ENCODE measurements at places on chromosomes 2 and 18.

DNA sequence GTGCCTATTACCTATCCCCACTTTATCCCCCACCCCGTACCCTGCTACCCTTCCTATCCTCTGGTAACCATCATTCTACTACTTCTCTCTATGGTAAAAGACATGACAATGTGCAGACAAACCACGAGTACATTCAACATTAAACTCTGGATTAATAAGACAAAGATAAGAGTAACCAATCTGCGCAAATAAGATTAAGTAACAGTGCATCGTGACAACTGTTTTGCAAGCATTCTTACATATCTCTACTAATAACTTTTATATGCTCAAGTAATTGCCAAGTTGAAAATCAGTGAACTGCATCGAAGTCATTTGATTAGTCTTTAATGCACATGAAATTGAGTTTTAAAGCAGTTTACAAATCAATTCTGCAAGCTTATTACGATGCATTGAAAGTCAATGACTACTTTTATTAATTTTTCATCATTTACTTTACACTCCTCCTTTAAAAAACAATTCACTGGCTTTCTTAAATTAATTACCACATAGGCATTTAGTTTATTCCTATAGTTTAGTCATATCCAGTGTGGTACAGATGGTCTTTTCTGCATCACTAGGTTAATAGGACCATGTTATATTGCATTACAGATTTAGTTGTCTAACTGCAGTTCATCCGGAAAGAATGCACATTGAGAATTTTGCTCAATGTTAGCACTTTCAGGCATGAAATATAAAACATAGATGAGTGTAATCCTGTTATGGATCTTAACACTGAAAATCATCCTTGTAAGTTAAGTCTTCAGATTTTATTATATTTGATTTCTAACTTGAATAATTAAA lies 178.1 kb downstream of the GCA start:
- no peak for DNase-seq

DNA sequence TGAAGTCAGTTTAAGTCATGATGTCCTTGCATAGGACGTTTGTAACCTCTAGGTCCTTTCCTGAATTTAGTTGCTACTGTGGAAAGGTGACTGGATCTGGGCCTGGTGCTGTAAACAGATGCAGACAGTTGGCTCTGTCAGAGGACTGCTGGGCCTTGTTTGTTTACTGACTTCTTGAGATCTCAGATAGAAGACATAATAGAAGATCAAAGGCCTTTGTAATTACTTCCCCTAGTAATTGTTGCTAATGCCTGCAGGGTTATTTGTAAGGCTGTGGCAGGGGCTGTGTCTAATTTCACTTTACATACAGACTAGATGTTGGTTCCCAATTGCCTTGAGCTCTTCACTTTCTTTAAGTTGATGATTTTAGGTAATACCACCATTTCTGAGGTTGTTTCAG lies 42.5 kb downstream of the LYPD6B start:
- no peak for DNase-seq

DNA sequence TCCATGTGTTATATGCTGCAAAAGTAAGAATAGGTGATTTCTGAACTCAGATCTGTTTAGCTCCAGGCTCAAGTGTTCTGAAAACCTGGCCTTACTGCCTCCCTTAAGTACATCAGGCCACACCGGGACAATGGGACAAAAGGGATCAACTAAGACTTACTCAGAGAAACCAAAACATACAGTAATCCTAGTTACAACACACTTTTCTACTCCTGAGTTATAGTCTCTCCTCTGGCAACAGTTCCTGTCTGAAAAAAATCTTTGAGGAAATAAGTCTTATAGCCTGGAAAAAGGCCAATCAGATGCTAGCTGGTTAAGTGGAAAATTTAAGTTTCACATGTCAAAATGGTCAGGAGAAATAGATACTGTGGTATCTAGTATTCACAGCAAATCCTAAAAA lies 5.6 kb downstream of the METTL5 start:
- DNase-seq, result no peak

DNA sequence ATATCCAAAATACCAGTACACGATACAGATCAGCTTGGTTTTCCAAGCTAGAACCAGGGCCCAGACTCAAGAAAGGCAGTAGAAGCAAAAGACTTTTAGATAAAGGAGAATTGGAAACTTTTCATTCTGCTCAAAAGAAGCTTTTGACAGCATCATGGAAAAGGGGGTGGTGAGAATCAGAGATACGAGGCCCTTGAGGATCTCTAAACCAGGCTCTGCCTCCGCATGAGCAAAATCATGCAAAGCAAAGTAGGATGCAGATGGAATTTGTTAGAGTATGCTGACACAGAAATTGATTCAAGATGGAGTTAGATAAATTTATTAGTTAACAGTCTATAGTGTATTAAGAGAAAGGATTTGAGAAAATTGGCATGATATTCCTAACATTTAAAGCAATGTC lies 39.8 kb downstream of the FAM98A start:
- no peak for DNase-seq

DNA sequence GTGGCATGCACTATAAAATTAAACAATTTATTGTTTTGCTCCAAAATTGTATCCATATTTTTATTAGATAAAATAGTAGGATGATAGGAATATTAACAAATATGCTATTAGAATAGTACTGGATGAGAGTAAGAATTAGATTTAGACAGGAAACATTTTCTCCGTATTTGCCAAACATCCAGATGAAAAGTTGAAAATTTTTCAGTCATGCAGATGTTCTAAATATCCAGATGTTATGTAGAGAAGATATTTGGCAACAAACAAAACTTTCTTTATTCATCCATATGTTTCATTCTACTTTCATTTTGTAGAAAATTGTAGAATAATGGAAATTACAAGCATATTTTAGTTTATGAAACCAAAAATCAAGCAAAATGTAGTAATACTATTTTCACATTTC lies 45.2 kb upstream of the NEUROD1 start:
- DNase-seq, result no peak

Data from stimulated activated CD4-positive, alpha-beta T cell treated with anti-CD3 and anti-CD28 coated beads, Interleukin-12 subunit alpha, Interleukin-12 subunit beta, amount 100 ng/mL, for 48 hours (primary cell).